Frontal cortex (tissue), 4 donors: ENCODE measurements at places on chromosomes 13 and 19. TPM values are rescaled to one million over a fixed set of nuclear protein-coding genes. Genes with fewer than 3 reads are reported as not detected.

DNA sequence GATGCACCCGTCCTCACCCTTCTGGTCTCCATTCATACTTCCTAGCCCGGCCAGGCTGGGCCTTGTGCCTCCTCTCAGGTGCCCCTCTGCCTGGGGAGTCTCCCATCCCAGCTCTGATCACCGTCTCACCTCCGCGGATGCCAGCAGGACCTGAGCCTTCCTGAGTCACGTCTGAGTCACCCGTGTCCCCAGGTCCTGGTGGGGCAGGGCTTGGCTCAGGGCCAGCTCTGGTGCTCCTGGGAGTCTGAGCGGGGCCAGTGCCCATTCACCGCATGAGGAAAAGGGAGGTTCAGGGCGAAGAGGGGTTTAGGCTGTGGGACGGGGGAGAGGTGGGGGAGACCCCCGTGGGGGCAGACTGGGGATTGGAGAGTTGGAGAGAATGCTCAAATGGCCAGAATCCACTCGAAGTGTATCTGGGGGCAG, 593 bp downstream of the ATP8B3 start:
- DNase-seq, result peak; percentile 78

GRCh38 chr13:113010510-113010865, 41.5 kb downstream of the MCF2L start:
- DNase-seq, result no peak

The PRDX2 gene
- 208 TPM for total RNA-seq

DNA sequence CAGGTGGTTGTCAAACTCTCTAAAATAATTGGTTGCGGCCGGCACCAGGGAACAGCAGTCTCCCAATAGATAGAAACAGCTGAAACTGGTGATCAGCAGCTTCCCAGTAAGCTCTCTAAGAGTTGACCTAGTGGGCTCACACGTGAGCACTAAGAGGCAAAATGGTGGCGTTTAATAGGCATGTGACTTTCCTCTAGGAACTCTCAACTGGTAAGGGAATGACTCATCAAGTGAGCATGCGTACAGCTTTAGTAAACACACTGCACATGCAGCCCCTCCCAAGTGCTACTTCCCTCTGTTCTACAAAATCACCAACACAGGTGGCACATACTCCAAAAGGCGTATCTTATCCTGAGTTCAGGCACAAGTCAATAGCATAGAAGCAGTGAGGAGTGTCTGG, 41.7 kb downstream of the TNFSF11 start:
- no peak for DNase-seq

The AMER2 gene
- 143 TPM for total RNA-seq

- peak; percentile 37 for DNase-seq
Observed at GRCh38 chr19:2251106-2252054, 2.3 kb downstream of the AMH start.

DNA sequence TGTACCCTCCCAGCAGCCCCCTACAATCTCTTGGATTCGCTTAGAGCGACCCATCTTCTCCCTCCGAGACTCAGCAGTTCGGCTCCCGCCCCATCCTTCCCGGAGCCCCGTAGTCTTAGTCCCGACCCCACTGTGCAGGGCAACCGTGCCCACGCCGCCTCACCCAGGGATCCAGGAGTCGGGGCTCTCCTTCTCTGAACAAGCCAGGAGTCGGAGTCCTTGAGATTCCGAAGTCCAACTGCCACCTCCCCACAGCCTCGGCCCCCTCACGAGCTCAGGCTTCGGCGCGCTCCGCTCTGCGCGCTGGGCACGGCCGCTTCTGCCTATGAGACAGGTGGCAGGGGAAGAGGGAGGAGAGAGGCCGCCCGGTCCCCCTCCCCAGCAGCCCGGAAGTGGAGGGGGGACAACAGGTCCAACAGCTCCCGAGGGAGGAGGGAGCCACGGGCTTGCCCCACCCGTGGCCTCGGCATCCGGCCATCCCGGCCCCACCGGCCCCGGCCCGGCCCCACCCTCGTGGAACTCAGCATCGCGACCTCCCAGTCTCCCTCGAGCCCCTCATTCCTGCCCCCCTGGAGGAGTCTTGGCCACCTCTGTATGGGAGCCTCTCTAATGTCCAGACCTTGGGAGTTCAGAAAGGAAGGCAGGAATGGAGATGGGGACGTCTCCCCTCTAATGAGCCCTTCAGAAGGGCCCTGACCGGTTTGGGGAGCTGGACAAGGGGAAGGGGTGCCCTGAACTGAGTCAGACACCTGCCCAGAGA, at the start of gene PHLDB3:
PHLDB3 (minus strand) TSS at position 321 of the 760 bp plus-strand sequence. CDS start 628 bp downstream, outside the sequence.
- DNase-seq, result peak; percentile 42

The SHD gene
- total RNA-seq, result 2.0 TPM

DNA sequence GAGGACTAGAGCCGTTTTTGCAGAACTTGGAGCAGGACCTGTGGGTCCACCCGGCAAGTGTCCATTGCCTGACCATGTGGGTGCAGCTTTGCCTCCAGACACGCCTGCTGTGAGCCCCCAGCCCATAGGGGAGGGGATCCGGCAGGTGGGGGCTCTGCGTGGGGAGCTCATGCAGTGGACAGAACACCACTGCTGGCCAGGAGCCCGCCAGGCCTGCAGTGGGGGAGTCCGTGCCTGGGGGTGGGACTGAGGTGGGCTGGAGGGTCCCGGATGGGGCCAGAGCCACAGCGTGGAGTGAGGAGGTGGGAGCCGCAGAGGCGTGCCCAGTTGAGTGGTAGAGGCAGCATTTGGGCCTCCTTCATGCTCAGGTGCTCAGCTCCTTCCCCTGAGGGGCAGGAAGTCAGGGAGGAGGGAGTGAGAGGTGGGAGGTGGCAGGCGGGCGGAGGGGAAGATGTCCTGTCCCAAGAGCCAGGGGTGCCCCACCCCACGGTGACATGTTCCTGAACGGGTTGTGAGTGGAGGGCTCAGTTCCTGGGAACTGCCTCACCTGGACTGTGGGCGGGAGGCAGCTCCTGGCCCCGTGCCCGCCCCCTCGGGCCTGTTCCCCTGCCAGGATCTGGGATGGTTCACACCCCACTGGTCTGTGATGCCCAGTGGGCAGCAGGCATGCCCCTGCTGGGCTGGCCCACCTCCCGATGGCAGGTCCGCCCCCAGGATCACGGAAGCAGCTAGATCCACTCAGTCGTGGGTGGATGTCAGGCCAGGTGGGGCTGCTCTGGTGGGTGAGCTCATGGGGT, 8.8 kb downstream of the ADAT3 start:
- no peak for DNase-seq

DNA sequence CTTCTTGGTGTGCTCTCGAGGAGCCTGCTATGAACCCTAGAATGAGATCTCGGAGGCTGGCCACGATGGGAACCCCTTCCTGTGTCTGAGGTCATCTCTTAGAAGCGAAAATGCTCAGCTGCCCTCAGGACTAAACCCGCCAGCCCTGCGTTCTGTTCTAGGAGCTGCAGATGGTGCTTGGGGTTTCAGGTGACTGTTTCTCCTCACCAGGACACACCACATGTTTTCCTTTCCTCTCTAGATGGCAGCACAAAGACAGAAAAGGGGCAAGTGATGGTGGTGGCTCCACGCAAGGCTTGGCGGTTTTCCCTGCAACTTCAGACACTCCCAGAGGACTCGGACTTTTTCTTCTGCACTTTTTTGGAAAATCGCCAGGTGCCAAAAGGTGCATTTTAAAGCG, 60.1 kb downstream of the RNASEH2B start:
- no peak for DNase-seq

- DNase-seq, result no peak
Observed at GRCh38 chr19:18046059-18046718, 38.2 kb downstream of the ARRDC2 start.

The SPINT2 gene
- 104 TPM for total RNA-seq

DNA sequence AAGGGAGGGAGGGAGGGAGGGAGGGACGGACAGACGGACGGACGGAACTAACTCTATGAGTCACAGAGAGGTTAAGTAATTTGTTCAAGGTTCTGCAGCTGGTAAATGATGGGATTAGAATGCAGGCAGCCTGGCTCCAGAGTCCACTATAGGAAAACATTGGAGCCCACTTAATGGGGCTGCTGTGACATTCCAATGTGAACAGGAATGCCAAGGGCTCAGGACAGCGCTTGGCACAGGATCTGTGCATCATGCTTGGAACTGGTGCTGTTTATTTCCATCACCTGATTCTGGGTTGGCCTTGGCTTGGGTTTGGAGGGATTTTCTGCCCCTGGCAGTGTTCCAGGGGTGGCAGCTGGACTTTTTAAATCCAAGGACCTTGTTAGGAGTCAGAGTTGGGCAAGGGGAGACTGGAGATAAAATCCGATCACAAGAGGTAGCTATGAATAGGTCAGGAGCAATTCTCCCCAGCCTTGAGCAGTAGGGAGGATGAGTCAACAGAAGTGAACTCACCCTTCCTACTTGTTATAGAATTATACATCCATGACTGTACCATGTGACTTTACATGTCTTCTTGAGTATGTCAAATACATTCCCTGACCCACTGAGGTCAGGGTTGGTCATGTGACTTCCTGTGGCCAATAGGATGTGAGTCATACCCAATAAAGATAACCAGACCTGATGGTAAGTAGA, 7.8 kb upstream of the HIF3A start:
- no peak for DNase-seq

DNA sequence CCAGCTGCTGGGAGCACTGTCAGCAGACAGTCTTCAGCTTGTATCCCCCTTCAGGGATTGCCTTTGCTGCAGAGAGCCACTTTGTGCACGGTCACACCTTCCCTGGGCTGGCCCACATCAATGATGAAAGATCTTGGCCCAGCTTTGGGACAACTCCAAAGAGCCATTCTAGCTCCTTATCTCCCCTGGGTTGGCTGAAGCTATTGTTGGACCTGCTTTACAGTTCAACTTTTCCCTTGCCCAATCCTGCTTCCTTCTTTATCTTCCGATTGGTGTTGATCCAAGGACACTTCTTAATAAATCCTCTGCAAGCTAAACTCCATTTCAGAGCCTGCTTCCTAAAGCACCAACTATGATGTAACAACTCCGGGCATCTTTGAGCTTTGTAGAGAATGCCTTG, 466.4 kb downstream of the KLF12 start:
- no peak for DNase-seq

GRCh38 chr19:7540761-7541474, 5.4 kb downstream of the PNPLA6 start:
- no peak for DNase-seq

The CDADC1 gene
- total RNA-seq, result 12.6 TPM

GRCh38 chr19:13085666-13086065, 17.0 kb downstream of the LYL1 start:
- no peak for DNase-seq

GRCh38 chr13:38687246-38688229, 661 bp downstream of the FREM2 start:
- DNase-seq, result no peak

DNA sequence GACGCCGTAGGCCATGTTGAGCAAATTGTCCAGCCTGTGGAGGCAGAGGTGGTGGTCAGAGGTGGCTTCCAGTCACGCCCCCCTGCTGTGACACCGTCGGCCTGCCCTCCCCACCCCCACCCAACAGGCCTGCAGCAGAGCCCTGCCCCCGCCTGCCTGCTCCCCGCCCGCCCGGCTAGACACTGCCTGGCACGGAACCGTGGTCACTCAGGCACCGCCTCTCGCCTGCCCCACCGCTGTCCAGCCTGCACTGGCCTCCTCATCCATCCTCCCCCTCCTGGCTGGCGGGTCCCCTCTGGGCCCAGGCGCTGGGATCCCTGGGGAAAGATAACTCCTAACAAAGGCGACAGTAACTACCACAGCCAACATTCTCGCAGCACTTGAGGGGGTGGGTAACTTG, 21.7 kb downstream of the PRKCSH start:
- peak; percentile 78 for DNase-seq

GRCh38 chr13:33218426-33218825, 67.1 kb downstream of the STARD13 start:
- DNase-seq, result no peak

GRCh38 chr13:31485651-31486051, 253.7 kb upstream of the RXFP2 start:
- DNase-seq, result no peak

DNA sequence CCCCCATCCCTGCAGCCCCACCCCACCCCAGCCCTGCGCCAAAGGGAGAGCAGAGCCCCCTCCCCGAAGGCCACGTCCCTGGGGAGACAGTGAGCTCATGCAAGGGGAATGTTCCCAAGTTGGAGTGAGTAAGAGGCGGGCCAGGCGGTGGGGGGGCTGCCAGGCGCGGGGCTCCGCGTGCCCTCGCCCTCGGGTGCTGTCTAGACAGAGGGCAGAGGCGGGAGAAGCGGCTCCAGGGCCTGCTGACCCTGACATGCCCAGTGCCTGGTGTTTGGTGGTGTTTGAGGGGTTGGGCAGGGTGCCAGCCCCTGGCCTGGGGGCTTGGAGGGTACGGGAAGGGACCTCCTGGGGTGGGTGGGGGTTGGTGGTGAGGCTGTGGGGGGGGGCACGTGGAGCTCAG, 1.0 kb downstream of the FSTL3 start:
- no peak for DNase-seq

GRCh38 chr19:13262450-13262849, 112.2 kb downstream of the IER2 start:
- peak; percentile 52 for DNase-seq

GRCh38 chr13:77056382-77056781, 29.4 kb upstream of the FBXL3 start:
- no peak for DNase-seq

DNA sequence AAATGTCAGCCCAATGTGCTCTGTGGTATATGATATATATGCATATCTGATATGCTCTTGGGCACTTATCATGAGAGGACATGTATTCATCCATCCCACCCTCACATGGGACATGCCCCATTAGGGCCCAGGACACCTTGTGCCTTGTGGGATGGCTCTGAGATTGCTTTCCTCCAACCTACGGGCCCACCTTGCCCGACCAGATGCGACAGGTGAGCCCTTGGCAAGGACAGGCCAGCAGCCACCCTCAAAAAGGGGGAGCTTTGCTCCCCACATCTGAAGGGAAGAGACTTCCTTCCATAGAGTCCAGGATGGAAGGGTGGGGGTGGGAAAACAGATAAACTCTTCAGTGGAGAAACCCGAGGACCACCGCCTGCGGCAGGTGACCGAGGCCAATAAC, 58.6 kb downstream of the SLC7A1 start:
- DNase-seq, result no peak

- DNase-seq, result no peak
Observed at GRCh38 chr19:28880735-28881401, 332.1 kb downstream of the UQCRFS1 start.

DNA sequence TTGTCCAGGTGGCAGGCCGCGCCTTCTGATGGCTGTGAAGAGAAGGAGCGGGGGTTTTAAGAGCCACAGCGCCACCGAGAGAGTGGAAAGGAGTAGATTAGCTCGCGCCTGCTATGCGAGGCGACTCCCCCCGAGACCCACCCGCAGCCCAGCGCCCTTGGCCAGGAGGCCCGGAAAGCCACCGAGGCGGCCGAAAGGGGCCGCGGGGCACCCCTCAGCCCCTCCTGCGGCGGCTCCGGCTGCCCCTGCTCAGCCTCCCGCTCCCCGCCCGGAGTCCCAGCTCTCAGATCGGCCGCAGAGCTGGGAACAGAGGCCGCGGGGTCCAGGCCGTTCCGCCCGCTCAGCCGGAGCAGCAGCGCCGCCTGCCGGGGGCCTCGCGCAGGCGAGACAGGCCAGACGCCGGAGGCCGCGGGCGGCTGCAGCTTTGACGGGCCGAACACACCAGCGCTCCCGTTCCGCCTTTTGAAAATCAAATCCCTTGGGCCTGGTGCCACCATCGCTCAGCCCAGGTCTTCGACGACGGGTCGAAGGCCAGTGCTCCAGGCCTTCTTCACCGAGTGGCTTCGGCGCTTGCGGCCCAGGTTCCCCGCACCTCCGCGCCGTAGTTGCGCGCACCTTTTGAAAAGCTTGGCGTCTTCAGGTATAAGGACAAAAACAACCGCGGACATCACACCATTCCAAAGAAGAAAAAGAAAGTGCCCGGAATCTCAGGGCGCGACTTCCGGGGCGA, 15.3 kb downstream of the CDX2 start:
- peak; percentile 73 for DNase-seq

GRCh38 chr13:44298314-44298713, 75.3 kb upstream of the SERP2 start:
- DNase-seq, result no peak

The CALR gene
- total RNA-seq, result 298 TPM

The DIRAS1 gene
- total RNA-seq, result 20.8 TPM
